Tibial nerve (tissue), 4 donors: ENCODE measurements at places on chromosomes 7 and 10.

- DNase-seq = no peak
Measured at GRCh38 chr7:64880322-64881297, 22.5 kb upstream of the ZNF273 start.

GRCh38 chr10:49318028-49318427, 19.1 kb downstream of the C10orf71 start:
- no peak for DNase-seq

GRCh38 chr7:4076701-4077294, 605.3 kb upstream of the FOXK1 start:
- DNase-seq = no peak

DNA sequence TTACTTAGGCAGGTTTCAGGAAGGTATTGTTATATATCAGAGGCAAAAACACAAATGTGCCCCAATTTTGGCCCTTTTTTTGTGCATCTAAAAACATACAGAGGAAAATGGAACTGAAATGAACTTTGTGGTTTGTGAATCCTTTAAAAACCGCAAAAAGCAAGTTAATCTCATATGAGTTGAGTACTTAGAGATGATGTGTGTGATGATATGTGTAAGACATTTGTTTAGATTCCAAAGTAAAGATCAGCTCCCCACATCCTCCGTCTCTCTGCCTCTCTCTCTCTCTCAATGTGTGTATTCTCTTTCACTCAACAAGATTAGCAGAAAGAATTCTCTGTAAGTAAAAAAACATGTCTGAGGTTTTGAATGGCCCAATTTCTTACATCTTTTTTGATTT, 201.9 kb downstream of the MALRD1 start:
- DNase-seq = no peak

- no peak for DNase-seq
Measured at GRCh38 chr10:15038416-15038815, 5.3 kb upstream of the OLAH start.

DNA sequence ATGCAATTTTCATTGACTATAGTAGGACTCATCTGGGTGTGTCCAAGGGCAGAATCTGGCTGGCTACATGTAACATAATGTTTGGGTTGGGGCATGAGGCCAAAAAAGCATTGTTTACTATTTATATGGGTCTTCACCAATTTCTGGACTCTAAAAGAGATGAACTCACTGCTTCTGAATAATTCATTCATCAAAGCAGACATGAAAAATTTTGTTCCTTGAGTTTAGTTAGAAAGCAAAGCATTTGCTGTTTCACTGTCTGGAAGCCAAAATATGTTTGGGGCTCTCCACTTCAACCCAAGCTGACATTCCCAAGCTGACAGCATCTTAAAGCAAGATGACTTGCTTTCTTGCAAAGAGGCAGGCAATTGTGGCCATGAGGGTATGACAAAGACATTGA, 670.6 kb downstream of the SUGCT start:
- no peak for DNase-seq

DNA sequence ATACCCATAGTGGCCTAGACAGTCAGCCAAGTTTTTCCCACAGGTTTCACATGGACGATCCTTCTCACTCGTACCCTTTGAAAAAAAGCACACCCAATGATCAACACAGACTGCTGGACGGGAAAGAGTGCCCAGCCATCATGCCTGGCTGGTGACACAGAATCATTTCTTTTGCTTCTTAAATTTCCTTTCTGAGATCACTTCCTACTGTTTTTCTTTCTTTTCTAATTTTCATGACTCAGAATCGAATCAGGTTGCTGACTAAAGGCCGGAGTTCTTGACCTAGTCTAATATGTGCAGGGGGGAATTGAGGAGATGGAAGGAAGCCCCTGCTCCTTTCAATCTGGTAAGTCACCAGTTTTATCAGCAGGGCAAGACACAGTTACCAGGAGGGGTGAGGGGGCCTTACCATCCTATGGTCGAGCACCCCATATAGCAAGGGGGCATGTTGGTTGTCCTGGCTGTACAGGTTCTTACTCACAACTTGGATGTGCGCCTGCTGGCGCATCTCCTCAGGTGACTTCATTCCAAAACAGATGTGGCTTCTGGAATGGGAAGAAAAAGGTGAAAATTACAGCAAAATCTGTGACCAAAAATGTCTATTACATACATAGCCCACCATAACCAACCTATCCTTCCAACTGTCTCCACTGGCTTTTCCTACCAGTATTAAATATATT, 3.5 kb downstream of the POLR3A start:
- no peak for DNase-seq
